Chondrocyte (in vitro differentiated cells): ENCODE measurements at places on chromosomes 7 and 10. TPM values are rescaled to one million over a fixed set of nuclear protein-coding genes. Genes with fewer than 3 reads are reported as not detected.
A peak's percentile ranks its signal among the peaks of the same experiment; 100 is the strongest.

GRCh38 chr7:157487046-157487770 lies 150.4 kb downstream of the DNAJB6 start:
- H3K27ac ChIP-seq = no peak overlapping the region
- peaks cover 4% of the 10 kb centered on the region for H3K4me1 ChIP-seq
- no peak overlapping the region for H3K4me3 ChIP-seq

The ARL3 gene
- 12.1 to 16.5 TPM (median 13.6 TPM) in 3 replicates for total RNA-seq

DNA sequence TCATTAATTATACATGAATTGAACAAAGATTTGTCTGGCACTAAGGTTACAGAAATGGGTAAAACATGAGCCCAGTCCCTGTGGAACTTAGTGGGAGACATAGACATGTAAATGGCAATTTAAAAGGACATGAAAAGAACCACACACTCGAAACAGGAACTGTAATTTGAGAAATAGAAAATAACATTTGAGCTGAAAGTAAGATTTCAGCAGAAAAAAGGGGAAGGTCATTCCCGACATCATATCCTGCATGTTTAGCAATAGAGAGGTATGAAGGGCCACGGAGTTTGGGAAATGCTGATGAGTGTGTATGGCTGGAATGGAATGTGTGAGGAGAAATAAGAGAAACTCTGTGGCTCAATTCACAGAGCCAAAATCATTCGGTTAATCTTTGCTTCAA lies 175.4 kb upstream of the AHR start:
- H3K4me1 ChIP-seq = peaks cover 18% of the 10 kb centered on the region
- no peak for DNase-seq
- H3K27ac ChIP-seq = peak overlapping the region; percentile 78
- H3K36me3 ChIP-seq = no peaks in the 10 kb centered on the region

DNA sequence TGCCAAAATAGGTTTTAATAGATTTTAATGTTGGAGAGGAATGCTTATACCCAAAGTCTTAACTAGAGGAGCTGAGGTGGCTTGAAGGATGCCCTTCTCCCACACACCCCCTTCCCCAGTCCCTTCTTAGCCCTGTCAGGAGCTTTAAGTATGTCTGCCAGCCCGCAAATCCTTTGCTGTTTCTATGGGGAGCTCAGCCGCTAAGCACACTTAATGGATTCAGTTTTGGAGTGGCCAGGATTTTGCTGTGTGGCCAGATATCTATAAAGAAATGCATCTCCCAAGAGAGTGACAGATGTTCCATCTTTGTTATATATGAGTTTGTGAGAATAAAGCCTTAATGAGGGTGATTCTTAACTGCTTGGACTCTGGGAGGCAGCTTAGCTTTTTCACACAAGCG lies 152.9 kb upstream of the ZNF32 start:
- DNase-seq = no peak
- H3K27ac ChIP-seq = no peak overlapping the region
- no peak overlapping the region for H3K4me3 ChIP-seq

DNA sequence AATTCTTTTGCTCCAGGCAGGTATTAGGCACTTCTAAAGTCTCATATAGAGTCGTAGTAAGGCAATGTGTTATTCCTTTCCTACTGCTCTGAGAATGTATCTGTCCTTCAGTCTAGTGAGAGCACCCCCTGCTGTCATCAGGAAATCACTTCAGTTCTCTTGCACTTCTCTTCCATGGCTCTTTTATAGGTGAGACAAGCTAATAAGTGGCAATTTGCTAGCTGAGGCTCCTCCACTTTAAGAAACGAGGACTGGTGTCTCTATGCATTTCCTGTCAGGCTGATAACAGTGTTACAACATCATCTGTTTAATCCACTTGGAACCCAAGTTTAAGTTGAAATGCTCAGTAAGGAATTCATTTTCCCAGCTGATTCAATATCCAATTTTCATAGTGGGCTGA lies 350.6 kb downstream of the TFEC start:
- peaks cover 21% of the 10 kb centered on the region for H3K4me1 ChIP-seq
- DNase-seq = no peak
- H3K27me3 ChIP-seq = no peaks in the 10 kb centered on the region
- no peaks in the 10 kb centered on the region for H3K36me3 ChIP-seq
- H3K4me3 ChIP-seq = no peak overlapping the region

The FGL2 gene
- total RNA-seq = 0.19 TPM in 1 of 3 replicates, not detected in the others

GRCh38 chr10:43845121-43845520 lies 196.4 kb upstream of the ZNF32 start:
- no peaks in the 10 kb centered on the region for H3K27me3 ChIP-seq
- no peak for DNase-seq
- H3K4me1 ChIP-seq = peaks cover 50% of the 10 kb centered on the region
- no peaks in the 10 kb centered on the region for H3K36me3 ChIP-seq
- H3K4me3 ChIP-seq = no peak overlapping the region

- no peak overlapping the region for H3K27ac ChIP-seq
- peak; percentile 92 for DNase-seq
- H3K4me3 ChIP-seq = no peak overlapping the region
- H3K4me1 ChIP-seq = peaks cover 12% of the 10 kb centered on the region
Measured at GRCh38 chr7:4145576-4145975, 536.5 kb upstream of the FOXK1 start.

- H3K27me3 ChIP-seq = no peaks in the 10 kb centered on the region
- no peak for DNase-seq
- peak overlapping the region; percentile 66 for H3K4me3 ChIP-seq
- peaks cover 23% of the 10 kb centered on the region for H3K4me1 ChIP-seq
- H3K27ac ChIP-seq = peak overlapping the region; percentile 96
- H3K36me3 ChIP-seq = no peaks in the 10 kb centered on the region
Measured at GRCh38 chr10:22849077-22849805, 78.6 kb upstream of the ARMC3 start.

GRCh38 chr7:27933671-27934565 lies 194.0 kb downstream of the TAX1BP1 start:
- DNase-seq = no peak
- no peak overlapping the region for H3K4me3 ChIP-seq
- no peaks in the 10 kb centered on the region for H3K27me3 ChIP-seq
- peaks cover 53% of the 10 kb centered on the region for H3K4me1 ChIP-seq

- no peak for DNase-seq
- H3K27me3 ChIP-seq = no peaks in the 10 kb centered on the region
- peaks cover 6% of the 10 kb centered on the region for H3K36me3 ChIP-seq
Measured at GRCh38 chr7:4725014-4725849, 43.1 kb downstream of the FOXK1 start.

DNA sequence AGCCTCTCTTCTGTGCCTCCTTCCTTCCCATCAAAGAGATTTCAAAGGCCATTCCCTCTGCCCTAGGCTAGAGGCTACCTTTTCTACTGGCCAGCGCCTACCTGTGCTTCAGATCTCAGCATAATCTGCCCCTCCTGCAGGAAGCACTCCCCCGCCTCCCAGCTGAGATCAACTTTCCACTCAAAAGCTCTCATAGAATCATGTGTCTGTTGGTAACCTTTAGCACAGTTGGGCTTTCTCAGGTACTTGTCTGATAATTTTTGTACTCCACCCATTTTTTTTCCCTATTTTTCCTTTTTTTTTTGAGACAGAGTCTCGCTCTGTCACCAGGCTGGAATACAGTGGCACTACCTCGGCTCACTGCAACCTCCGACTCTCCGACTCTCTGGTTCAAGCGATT lies 231.0 kb upstream of the PRSS58 start:
- peaks cover 49% of the 10 kb centered on the region for H3K27me3 ChIP-seq
- DNase-seq = no peak
- H3K4me3 ChIP-seq = no peak overlapping the region

The SPDYE17 gene
- total RNA-seq = not detected in 3 replicates

The BAMBI gene
- total RNA-seq = 10.9 to 17.0 TPM (median 11.6 TPM) in 3 replicates

DNA sequence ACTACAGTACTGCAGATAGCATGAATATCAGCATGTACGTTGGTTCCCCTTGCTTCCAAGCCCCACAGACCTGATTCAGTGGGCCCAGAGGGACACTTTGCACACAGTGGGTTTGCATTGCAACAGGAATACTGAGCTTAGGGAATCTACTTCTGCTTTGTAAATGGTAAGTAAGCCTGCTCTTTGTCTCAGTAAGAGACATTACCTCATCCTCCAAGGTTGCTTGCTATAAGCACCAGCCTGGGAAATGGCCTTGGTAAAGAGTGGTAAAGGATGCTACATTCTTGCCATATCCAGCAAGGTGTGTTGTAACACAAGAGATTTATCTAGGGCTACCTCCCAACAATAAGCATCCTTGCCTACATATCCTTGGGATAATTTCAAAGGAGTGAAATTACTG lies 730.5 kb downstream of the INHBA start:
- no peaks in the 10 kb centered on the region for H3K27me3 ChIP-seq
- H3K4me1 ChIP-seq = peaks cover 9% of the 10 kb centered on the region
- H3K4me3 ChIP-seq = no peak overlapping the region
- DNase-seq = no peak
- H3K36me3 ChIP-seq = no peaks in the 10 kb centered on the region

The HABP2 gene
- total RNA-seq = not detected in 3 replicates

DNA sequence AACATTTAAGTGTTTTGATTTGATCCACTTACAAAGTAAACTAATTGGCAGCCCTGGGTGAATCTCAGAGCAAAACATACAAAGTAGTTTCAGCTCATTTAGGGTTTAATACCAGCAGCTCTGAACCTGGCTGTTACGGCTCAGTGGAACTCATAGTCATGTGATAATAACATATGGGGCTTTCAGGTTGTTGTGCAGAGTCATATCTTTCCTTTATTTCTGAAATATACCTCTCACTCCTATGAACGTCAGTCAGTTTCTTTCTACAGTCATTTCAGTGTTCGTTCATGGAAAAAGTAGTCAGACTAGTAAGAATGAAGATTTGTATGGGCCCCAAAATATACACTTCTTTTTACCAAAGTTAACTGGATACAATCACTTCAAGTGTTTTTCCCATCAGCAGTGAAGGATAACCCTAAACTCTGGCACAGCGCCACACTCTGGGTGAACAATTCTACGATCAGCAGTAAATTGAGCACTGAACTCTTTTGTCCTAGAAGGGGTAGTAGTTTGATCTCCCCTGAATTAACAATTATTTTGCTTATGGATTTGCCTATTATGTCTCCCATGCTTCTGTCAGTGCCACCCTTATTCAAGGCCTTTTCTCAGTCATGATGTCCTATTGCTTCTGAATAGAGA lies 218.6 kb downstream of the THSD7A start:
- no peaks in the 10 kb centered on the region for H3K36me3 ChIP-seq
- DNase-seq = no peak
- no peak overlapping the region for H3K4me3 ChIP-seq
- peaks cover 2% of the 10 kb centered on the region for H3K27me3 ChIP-seq
- no peak overlapping the region for H3K27ac ChIP-seq

The MACC1 gene
- not detected in 3 replicates for total RNA-seq

GRCh38 chr7:38169847-38170246 lies 8.2 kb upstream of the STARD3NL start:
- no peak overlapping the region for H3K27ac ChIP-seq
- H3K27me3 ChIP-seq = peaks cover 29% of the 10 kb centered on the region

The MEOX2 gene
- total RNA-seq = 8.4 to 20.0 TPM (median 8.9 TPM) in 3 replicates

DNA sequence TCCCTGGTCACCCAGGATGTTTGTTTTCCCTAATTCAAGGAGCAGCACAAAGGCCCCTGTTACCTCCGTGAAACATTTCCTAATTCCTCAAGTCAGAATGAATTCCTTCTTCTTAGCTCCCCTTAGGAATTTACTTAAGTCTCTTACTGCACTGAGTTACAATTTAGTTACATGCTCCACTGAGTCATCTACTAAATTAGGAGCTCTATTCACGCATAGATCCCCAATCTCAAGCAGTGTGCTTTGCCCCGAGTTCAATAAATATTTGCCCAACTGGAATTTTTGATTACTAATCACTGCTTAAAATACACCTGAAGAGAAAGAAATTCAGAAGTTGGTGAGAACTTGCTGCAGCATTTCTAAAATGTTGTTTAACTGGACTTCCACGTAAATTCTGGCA lies 329.4 kb upstream of the MYO3A start:
- no peaks in the 10 kb centered on the region for H3K4me1 ChIP-seq
- H3K4me3 ChIP-seq = no peak overlapping the region
- H3K36me3 ChIP-seq = no peaks in the 10 kb centered on the region
- H3K27ac ChIP-seq = no peak overlapping the region

DNA sequence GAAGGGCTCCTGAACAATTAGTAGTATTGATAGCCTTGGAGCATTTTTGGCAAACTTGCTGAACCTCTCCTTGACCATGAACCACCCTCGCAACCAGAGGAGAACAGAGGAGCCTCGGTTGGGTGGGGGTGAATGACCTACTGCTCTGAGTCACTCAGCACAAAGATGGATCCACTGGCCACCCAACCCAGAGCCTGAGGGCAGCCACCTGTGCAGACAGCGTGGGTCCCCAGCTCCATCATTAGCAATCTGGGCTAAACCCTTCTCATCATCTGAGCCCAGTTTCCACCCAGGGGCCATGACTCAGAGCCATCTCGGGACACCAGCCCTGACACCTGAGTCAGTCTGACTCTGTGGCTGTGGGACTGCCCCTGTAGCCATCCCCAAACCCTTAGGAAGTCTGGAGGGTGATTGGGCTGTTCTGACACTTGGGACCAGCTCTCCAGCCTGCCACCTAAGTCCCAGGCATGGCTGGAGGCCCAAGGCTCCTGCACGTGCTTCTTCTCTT lies 171.8 kb upstream of the GPR26 start:
- peaks cover 9% of the 10 kb centered on the region for H3K27me3 ChIP-seq
- H3K36me3 ChIP-seq = no peaks in the 10 kb centered on the region
- DNase-seq = no peak
